ENCODE measurements at places on chromosomes 12 and 14.

- DNase-seq: no peak
Observed at GRCh38 chr12:124765581-124766489, 97.8 kb downstream of the SCARB1 start.

- no peak for DNase-seq
Observed at GRCh38 chr14:76806446-76806845, 6.2 kb downstream of the ANGEL1 start.

- no peak for DNase-seq
Observed at GRCh38 chr14:104558231-104559027, 21.1 kb upstream of the C14orf180 start.

GRCh38 chr12:58703866-58704265 is 216.4 kb downstream of the LRIG3 start:
- no peak for DNase-seq

DNA sequence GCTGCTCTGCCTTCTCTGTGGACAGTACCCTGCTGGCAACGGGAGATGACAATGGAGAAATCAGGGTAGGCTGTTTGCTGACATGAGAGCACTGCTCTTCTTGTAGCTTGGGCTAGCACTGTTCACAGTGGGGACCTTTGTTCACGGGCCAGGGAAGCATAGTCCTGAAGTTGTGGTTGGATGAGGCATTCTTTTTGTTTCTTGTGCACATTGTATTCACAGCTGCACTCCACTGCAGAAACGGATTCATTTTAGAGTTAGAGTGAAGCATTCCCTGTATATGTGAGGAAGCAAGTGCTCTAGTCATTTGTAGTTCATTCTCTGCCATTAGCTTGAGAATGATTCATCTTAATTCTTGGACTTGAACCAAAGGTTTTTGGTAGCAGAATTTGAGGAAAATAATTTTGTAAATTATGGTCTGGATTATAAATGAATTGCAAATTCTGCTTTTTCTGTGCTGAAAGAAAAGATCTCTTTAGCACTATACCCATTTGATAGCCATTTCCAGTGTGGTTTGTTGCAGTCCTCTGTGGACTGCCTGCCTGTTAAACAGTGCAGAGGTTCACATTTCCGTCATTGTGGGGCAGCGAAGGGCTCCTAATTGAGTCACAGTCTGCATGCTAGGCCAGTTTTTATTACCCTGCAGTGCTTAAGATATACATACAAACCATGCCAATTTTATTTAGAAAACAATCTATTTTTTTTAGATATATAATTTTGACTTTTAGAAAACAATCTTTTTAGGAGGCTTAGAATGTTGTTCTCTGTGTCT is 80.6 kb downstream of the APAF1 start:
- DNase-seq: peak; percentile 40

GRCh38 chr12:83042441-83043200 is 355.9 kb downstream of the TMTC2 start:
- no peak for DNase-seq

- DNase-seq: no peak
Observed at GRCh38 chr12:47754126-47754525, 4.6 kb downstream of the RAPGEF3 start.

GRCh38 chr12:47997321-47997720 is 7.0 kb downstream of the COL2A1 start:
- DNase-seq: no peak

GRCh38 chr12:7091660-7092228 is 501 bp downstream of the C1R start:
- no peak for DNase-seq

DNA sequence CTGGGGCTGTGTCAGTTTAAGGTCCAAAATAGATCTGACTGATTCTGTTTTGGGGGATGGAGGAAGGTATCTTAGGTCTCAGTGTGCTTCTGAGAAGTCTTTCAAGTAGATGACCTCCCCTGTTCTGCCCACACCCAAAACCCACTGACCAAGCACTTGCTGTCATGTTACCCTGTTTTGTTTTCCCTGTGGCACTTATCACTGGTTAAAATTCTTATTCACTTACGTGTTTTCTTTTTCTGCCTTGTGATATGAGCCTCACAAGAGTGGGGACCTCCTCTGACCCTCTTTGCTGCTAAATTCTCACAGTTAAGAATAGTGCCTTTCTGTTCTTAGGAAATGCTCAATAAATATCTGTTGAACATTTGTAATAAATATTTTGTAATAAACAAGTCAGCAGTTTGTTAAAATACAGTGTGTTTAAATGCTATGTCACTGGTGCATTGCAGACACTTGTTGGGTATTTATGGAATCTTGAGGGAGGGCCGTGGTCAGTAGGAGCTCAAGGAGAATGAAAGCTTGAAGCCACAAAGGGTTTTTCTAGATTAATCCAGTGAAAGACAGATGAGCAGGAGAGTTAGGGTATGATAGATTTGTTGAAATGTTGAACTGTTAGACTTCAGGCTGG is 20.9 kb downstream of the PLEKHA5 start:
- DNase-seq: no peak

DNA sequence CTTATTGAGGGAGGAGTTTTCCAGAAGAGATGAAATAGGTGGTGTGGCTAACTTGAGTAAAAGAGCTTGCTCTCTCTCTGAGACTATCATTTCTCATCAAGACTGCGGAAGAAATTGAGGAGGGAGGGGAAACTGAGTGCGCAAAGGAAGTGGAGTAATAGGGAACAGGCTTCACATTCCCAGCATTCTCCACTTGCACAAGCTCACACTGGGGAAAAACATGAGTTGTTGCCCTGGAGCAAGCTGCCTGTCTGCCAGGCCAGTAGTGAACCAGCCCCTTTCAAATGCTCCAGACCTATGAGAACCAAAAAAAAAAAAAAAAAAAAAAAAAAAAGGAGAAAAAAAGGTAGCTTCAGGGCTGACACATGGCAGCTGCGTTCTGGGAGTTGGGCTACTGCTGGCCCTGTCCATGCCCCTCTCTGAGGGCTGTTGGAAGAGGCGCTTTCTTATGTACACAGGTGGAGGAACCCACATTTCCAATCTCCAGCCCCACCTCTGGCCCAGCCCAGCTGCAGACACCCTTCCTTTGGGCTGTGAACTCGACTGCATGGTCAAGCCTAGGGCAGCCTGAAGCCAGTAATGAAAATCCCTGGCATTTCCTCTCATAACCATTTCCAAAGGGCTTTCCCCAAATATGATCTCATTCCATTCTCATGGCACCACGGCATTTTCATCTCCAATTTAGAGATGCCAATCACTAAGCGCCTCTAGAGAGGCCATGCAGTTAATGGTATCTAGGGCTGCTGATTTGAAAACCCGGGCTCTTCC is 32.5 kb upstream of the EMP1 start:
- no peak for DNase-seq

DNA sequence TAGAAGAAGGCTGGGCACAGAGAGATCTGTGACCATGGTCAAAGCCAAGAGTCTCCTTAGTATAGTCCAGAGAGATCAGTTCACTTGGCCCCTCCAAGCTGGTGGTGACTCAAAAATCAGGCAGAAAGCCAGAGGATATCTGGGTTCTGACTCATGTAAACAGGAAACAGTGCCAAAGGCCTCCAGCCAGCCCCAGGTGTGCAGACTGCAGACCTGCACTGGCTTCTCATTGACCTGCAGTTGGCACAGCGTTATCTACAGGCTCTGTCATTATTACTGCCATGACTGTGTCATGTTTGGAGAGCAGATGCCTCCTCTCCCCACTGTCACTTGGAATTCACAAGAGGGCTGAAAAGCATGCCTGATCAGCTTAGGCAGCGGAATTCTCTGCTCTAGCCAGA is 295.7 kb upstream of the PRKD1 start:
- DNase-seq: no peak

DNA sequence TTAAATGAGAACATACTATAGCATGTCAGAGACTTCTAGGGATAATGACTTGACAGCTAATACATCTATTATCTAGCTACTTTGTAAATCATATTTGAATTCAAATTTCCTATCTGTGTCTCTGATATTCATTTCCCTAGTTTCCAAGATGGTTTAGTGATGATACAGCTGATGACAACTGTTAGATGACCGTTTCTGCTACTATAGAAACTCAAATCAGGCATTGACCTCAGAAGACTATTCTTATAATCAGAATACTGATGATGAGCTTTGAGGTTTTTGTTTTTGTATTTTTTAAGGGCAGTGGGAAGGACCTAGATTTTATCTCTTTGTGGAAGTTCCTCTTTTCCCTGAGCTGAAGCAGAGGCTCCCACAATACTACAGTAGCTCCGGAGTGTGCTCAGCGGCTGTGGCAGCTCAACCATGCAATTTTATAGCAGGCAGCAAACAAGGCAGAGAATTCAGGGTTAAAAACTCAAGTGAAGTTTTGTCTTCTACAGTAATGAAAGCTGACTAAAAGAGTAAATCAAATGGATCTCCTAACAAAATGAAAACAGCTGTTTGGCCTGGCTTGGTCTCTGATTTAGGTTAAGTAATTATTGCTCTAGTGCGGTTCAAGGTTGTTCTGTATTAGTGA is 145.1 kb downstream of the SLC25A21 start:
- DNase-seq: no peak

DNA sequence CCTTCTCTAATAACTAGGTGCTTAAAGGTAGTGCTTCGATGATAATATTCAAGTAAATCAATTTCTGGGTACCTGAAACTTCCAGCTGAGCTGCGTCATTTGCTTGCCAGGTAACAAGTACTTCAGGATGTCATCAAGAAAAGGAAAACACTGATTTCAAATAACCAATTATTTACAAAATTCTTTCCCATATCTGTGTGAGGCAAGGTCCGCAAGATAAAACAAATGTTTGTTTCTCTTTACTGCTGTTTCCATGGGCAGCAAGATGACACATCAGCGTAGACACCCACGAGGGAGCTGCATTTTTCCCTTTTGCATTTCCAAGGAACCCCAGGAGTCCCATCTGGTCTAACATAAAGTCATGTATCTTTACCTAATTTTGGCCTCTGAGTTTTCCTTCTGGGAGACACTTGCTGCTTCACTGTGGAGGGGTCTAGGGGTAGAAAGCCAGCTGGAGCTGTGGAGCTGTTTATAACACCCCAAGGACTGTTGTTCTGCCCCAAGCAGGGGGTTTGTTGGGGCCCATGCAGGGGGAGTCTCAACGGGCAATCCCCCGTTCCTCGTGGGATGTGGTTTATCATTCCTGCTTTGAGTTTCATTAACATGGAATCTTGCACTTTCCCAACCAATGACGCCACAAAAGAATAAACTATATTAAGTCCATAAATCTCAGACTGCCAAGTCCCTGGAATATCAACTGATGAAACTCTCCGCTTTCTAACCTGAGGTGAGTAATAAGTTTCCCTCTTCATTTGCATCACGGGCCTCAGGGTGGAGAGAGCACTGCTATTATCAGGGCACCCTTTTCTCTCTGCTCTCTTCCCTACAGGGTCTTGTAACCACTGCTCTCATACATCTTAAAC is 112.8 kb upstream of the PELI2 start:
- no peak for DNase-seq

- no peak for DNase-seq
Observed at GRCh38 chr14:28163897-28164296, 602.7 kb upstream of the FOXG1 start.

- DNase-seq: no peak
Observed at GRCh38 chr12:7090222-7090998, 1.8 kb downstream of the C1R start.

DNA sequence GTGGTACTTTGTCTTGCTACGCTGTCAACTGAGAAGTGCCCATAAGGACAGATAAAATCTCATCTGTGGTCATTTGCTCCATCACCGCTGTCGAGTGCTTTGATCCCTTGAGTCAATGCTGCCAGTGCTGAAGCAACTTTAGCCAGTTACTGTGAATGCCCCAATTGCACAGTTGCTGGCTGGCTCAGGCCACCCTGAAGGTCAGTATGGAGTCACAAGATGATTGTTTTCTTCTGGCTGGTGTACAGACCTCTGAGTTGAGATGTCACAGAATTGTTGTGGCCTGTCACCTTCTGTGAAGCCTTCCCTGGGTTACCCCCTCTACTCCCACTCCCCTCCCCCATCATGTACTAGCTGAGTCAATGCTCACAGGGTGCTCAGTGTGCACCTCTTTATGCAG is 92.9 kb downstream of the PELI2 start:
- no peak for DNase-seq

- no peak for DNase-seq
Observed at GRCh38 chr12:124422570-124423523, 128.0 kb downstream of the RFLNA start.

GRCh38 chr14:20191396-20191795 is 700 bp downstream of the OR11G2 start:
- DNase-seq: no peak

DNA sequence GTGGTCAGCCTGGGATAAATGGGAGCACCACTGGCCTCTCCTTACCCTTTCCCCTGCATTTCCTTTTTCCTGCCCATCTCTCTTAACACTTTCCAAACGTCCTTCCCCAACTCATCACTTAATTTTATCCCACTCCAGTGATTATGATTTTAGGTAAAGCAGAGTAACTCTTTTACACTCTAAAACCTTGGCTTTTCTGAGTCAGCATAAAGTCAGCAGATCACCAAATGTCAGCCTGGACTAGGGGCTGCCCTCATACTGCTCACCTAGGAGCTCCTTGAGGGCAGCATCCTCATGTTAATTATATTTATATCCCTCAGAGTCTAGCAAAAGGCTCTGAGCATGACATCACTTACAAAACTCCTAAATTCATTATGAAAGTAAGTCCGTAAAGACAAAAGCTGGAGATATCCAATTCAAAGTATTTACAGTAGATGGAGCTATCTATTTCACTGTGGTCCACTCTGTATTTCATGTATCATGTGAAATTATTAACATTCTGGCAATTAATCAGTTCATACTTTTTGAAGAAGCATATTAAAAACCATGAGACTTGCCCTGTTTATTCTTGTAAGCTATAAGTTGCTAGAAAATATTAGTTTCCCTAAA is 17.0 kb upstream of the DICER1 start:
- DNase-seq: no peak

GRCh38 chr12:109057376-109057775 is 5.0 kb downstream of the USP30 start:
- no peak for DNase-seq

- no peak for DNase-seq
Observed at GRCh38 chr12:9829982-9830381, 2.7 kb downstream of the KLRF1 start.

- DNase-seq: no peak
Observed at GRCh38 chr12:33988197-33988805, 34.0 kb upstream of the ALG10 start.

All from HEK293T (cell line).